Fibroblast of the conjunctiva (primary cell): ENCODE measurements at places on chromosomes 2 and 18.

DNA sequence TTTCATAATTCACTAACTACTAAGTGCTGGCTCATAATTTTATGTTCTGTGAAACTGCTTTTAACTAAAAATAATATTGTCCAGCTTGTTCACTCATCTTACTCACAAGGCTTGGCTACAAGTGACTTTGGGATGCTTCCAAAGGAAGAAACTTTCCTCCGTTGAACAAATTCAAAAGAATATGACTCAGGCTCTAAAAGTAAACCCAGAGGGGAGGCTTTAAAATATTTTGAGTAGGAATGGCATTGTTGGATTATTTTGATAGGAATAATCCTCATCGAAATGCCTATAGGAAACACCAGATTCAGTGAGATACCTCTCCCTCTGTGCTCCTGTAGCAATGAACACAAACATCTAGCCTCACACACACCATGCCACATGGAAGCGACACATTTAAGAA, 25.2 kb upstream of the TLK1 start:
- DNase-seq: peak; percentile 33

- no peak for DNase-seq
Measured at GRCh38 chr2:188983427-188984064, 9.4 kb downstream of the COL3A1 start.

GRCh38 chr2:61410185-61410584, 60.7 kb downstream of the USP34 start:
- no peak for DNase-seq

GRCh38 chr2:128249555-128249954, 69.1 kb downstream of the HS6ST1 start:
- no peak for DNase-seq

DNA sequence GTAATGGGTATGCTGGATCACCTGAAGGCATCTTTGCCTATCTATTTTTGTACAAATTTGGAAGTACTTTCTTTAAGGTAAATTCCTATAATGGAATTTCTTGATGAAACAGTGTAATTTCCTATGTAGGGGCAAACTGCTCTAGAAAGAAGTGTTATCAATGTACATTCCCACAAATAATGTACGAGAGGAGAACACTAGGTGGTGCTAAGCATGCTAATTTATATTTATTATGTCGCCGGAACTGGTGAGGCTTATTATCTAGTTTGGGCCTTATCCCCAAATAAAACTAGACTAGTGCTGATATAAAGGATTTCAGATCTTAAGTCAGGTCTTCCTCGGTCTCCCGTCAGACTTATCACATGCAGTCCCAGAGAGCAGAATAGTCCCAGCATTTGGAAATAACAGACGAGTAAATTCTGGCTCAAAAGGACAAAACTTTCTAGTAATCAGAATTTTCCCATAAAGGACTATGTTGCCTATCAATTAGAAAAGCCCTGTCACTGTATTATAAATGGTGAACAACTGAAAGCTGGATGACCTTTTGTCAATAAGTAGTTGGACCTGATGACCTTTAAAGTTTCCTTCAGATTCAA, 86.9 kb upstream of the RBBP8 start:
- no peak for DNase-seq

DNA sequence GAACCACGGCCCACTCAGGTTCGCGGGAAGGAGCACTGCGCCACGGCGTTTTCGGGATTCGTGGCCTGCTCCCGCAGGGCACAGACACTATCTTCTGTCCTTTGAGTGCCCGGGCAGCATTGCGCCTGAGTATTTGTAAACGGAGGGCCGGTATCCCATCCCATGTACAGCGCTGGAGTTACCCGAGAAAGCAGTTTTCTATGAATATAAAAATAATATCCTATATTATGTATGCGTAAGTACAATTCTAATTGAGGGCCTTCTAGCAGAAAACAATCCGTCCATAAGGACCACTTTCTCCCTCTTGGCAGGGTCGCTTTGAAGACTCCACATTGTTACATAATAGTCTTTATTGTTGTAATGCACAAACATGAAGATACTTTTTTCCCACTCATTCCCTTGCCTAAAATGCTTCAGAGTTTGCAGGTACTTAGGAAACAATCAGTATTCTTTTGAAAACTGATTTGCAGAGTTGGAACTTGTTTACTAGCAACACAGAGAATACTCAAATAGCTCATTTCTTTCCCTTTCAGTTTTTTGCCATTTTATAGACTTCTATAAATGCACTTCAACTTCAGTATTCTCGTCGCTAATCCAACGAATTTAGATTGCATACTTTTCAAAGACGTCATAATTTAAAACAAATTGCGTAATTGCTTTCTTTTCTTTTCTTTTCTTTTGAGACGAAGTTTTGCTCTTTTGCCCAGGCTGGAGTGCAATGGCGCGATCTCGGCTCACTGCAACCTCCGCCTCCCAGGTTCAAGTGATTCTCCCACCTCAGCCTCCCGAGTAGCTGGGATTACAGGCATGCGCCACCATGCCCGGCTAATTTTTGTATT, 1.0 kb upstream of the REV1 start:
- DNase-seq: no peak

- DNase-seq: no peak
Measured at GRCh38 chr2:127586746-127587295, 51.3 kb downstream of the MYO7B start.

- DNase-seq: no peak
Measured at GRCh38 chr2:29374823-29375222, 259.6 kb downstream of the CLIP4 start.

GRCh38 chr2:203469546-203469945, 65.6 kb downstream of the RAPH1 start:
- DNase-seq: no peak

DNA sequence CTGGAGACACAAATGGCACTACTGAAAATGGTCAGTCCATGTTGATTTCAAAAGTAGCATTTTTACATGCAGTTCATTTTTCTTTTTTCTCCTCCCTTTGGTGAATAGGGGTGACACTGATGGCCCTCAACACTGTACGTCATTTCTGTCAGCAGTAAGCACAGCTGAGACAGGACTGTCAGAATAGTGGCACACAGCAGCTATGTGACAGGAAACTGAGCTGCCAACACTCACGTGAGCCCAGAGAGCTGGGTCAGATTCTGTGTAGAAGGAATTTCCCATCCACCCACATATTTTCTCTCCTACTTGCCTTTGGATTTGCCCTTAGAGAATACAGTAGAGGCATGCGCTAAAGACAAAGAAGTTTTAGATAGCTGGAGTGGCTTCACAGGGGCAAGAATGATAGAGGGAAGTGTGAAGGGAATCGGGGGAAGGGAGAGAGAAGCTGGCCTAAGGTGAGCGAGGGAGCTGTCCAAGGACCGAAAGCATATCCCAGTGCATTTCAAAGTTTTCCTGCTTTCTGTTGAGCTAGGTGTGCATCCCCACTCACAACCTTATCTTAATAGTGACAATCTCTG, 476.6 kb downstream of the CNTNAP5 start:
- DNase-seq: no peak

- DNase-seq: peak; percentile 14
Measured at GRCh38 chr2:59182249-59182648, 941.1 kb upstream of the FANCL start.

DNA sequence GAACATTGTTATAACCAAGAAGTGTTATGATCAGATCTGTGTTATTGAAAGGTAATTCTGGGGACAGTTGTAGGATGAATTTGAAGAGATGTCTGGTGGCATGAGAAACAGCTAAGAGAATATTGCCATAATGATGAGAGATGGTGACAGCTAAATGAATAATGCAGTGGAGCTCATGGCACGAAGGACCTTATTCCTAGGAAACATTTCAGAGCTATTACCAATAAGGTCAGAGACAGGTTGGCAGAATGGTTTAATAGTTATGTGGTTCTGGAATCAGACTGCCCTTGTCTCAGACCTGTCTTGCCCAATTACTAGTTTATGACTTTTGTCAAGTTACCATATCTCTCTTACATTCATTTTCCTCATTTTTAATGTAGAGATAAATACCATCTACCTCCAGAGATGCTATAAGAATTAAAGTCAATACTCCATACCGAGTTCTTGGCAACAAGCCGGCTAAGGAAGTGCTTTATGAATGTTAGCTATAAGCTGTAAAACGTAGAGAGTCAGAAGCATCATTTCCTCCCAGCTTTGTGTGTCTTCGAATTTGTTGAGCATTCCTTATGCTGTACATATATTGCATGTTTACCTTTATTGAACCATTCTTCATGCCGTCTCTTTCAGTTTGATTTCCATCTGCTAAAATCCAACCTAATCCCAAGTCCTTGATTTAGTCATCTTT, 73.6 kb upstream of the COL5A2 start:
- DNase-seq: no peak

- no peak for DNase-seq
Measured at GRCh38 chr2:56210291-56210690, 26.5 kb downstream of the CCDC85A start.

GRCh38 chr2:149953627-149954026, 366.1 kb upstream of the MMADHC start:
- no peak for DNase-seq

DNA sequence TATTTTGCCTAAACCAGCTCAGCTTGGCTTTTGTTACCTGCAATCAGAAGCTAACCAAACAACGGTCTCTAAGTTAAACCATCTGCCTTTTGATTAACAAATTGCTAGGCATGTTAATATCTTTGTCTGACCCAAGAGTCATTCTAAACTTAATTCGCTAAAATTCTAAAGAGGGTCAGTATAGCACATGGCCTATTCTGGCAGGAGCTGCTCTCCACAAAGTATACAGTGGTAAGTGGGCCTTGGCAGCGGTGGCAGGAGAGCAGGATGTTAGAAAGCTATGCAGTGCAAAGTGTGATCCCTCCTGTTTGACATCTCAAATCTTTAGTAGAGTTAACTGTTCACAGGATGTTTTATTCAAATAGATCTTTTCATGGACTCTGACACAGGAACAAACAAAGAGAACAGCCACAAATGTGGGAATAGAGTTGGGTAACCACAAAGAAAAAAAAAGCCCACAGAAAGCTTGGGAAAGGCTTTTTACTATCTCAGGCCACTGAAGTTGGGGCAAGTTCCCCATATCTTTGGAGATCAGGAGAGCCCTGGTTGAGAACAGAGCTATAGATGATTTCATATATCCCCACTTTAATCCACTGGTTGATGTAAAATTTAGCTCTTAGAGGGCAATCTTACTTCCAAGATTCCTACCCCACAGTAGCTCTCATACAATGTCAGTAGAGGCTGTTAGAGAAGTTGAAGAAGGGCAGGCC, 10.6 kb downstream of the CFAP210 start:
- no peak for DNase-seq

- no peak for DNase-seq
Measured at GRCh38 chr2:72961036-72961720, 43.9 kb downstream of the EMX1 start.

- DNase-seq: no peak
Measured at GRCh38 chr2:14735696-14736095, 103.2 kb downstream of the LRATD1 start.
